RWPE2 (cell line): ENCODE measurements at places on chromosomes 1 and 21.

DNA sequence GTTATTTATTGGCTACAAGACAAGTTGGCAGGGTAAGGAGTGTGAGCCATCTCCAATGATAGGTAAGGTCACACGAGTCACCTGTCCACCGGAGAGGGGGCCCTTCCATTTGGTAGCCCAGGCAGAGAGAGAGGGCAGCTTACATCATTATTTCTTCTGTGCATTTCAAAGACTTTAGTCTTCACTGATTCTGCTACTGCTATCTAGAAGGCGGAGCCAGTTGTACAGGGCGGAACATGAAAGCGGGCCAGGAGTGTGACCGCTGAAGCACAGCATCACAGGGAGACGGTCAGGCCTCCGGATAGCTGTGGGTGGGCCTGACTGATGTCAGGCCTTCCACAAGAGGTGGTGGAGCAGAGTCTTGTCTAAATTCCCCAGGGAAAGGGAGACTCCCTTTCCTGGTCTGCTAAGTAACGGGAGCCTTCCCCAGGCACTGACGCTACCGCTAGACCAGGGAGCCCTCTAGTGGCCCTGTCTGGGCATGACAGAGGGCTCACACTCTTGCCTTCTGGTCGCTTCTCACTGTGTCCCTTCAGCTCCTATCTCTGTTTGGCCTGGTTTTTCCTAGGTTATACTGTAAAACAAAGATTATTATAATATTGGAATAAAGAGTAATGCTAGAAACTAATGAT lies 36.7 kb downstream of the ZNF695 start:
- no peak for DNase-seq
- H3K4me1 ChIP-seq: no peaks in the 10 kb centered on the region
- H3K4me3 ChIP-seq: no peak overlapping the region
- no peaks in the 10 kb centered on the region for H3K27me3 ChIP-seq

GRCh38 chr1:15157524-15158399 lies 4.2 kb downstream of the TMEM51 start:
- DNase-seq: no peak
- peak overlapping the region; percentile 85 for H3K27ac ChIP-seq
- H3K36me3 ChIP-seq: no peaks in the 10 kb centered on the region
- no peaks in the 10 kb centered on the region for H3K27me3 ChIP-seq
- no peak overlapping the region for H3K4me3 ChIP-seq
- peaks cover 34% of the 10 kb centered on the region for H3K4me1 ChIP-seq

- no peaks in the 10 kb centered on the region for H3K36me3 ChIP-seq
- DNase-seq: no peak
- peaks cover 19% of the 10 kb centered on the region for H3K4me1 ChIP-seq
- no peak overlapping the region for H3K4me3 ChIP-seq
Measured at GRCh38 chr1:185650602-185651230, 83.5 kb upstream of the HMCN1 start.

DNA sequence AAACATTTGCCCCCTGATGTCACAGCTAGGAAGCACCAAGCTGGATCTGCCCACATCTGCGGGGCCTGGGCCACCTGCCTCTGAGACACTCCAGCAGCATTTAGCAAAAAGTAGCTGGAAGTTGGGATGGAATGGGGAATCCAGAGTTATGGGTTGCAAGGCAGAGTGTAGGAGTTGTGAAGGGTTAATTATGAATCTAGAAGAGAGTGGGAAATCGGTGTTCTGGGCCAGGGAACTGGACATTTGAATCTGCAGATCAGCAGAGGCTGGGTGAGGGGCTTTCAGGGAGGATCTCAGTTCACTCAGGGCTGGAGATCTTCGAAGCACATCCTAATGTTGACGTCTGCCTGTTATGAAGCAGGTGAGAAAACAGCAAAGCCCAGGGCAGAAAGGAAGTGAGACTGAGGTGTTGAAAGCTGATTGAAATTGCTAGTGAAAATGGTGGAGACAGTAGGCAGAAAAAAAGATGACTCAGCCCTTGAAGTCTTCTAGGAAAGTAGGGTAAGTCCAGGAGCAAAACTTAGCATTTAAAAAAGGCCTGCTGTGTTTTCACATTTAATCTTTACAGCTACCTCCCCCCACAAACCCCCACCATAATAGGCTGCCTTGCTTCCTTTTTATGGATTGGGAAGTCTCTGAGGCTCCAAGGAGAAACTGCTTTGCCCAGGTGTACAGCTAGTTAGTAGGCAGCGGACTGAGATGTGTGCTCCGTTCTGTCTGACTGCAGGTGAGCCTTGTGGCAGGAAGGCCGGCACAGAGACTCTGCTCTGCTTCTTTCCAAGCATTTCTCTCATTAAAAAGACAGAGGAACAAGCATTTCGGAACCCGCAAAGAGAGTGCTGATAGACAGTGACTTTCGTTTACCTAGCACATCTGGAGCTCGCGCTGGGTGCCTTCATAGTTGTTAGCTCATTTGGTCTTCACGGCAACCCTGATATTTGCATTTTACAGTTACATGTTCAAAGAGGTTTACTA lies 7.2 kb downstream of the VANGL1 start:
- H3K27me3 ChIP-seq: no peaks in the 10 kb centered on the region
- DNase-seq: no peak
- H3K36me3 ChIP-seq: peaks cover 44% of the 10 kb centered on the region
- peaks cover 5% of the 10 kb centered on the region for H3K4me1 ChIP-seq

- no peaks in the 10 kb centered on the region for H3K27me3 ChIP-seq
- H3K36me3 ChIP-seq: peaks cover 5% of the 10 kb centered on the region
- no peak for DNase-seq
- no peak overlapping the region for H3K27ac ChIP-seq
- H3K4me3 ChIP-seq: no peak overlapping the region
Measured at GRCh38 chr1:18883636-18884418, 18.5 kb downstream of the ALDH4A1 start.

DNA sequence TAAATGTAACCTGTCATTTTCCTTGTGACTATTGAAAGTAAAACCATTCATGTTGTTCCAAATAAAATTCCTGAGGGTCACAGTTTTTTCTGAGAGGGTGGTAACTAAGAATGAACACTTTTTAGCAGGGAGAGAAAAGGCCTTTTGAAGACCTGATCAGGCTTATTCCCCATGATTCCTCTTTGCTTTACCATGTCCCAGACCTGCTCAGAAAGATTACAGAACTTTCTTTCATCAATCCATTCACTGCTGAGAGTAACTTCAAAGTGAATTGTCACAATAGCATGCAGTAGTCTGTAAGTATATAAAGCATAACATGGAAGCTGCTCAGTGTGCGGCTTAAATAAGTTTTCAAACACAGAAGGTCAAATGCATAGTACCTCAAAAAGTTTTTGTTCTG lies 201.5 kb upstream of the COL11A1 start:
- no peaks in the 10 kb centered on the region for H3K27me3 ChIP-seq
- no peak for DNase-seq
- H3K4me1 ChIP-seq: no peaks in the 10 kb centered on the region
- H3K4me3 ChIP-seq: no peak overlapping the region
- no peak overlapping the region for H3K27ac ChIP-seq

GRCh38 chr1:84876353-84876752 lies 16.7 kb downstream of the LPAR3 start:
- H3K4me1 ChIP-seq: peaks cover 5% of the 10 kb centered on the region
- DNase-seq: no peak
- no peaks in the 10 kb centered on the region for H3K27me3 ChIP-seq
- no peak overlapping the region for H3K27ac ChIP-seq

- H3K27me3 ChIP-seq: no peaks in the 10 kb centered on the region
- H3K27ac ChIP-seq: peak overlapping the region; percentile 99
- H3K4me1 ChIP-seq: peaks cover 20% of the 10 kb centered on the region
- H3K4me3 ChIP-seq: no peak overlapping the region
Measured at GRCh38 chr1:151535326-151536271, 4.5 kb upstream of the TUFT1 start.

DNA sequence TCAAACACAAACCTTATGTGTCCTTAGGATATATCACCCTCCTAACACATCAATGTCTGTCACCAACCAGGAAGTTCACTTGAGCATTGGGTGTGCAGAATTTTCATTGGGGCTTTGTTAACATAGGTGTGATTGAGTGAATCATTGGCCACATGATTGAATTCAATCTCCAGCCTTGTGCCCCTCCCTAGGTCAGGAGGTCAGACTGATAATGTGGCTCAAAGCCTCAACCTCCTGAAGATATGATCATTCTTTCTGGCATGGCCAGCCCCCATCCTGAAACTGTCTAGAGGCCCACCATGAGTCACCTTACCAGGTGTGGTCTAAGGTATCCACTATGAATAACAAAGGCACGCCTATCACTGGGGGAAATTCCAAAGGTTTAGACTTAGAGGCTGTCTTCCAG lies 90.1 kb downstream of the PKN2 start:
- no peak overlapping the region for H3K4me3 ChIP-seq
- H3K4me1 ChIP-seq: peaks cover 23% of the 10 kb centered on the region
- peak overlapping the region; percentile 96 for H3K27ac ChIP-seq
- no peaks in the 10 kb centered on the region for H3K27me3 ChIP-seq
- H3K36me3 ChIP-seq: peaks cover 49% of the 10 kb centered on the region
- peak; percentile 90 for DNase-seq

- no peak overlapping the region for H3K27ac ChIP-seq
- no peaks in the 10 kb centered on the region for H3K4me1 ChIP-seq
- no peak for DNase-seq
Measured at GRCh38 chr1:76786222-76786621, 81.1 kb upstream of the ST6GALNAC5 start.
